Stimulated activated CD8-positive, alpha-beta memory T cell treated with anti-CD3 and anti-CD28 coated beads, Interleukin-7, amount 100 ng/mL, for 24 hours (primary cell): ENCODE measurements at places on chromosomes 3 and 15.

- DNase-seq, result no peak
Observed at GRCh38 chr3:45515999-45516725, 78.4 kb upstream of the LIMD1 start.

- DNase-seq, result no peak
Observed at GRCh38 chr3:156290924-156291271, 170.5 kb downstream of the KCNAB1 start.

- DNase-seq, result no peak
Observed at GRCh38 chr3:20069178-20069532, 28.9 kb downstream of the KAT2B start.

DNA sequence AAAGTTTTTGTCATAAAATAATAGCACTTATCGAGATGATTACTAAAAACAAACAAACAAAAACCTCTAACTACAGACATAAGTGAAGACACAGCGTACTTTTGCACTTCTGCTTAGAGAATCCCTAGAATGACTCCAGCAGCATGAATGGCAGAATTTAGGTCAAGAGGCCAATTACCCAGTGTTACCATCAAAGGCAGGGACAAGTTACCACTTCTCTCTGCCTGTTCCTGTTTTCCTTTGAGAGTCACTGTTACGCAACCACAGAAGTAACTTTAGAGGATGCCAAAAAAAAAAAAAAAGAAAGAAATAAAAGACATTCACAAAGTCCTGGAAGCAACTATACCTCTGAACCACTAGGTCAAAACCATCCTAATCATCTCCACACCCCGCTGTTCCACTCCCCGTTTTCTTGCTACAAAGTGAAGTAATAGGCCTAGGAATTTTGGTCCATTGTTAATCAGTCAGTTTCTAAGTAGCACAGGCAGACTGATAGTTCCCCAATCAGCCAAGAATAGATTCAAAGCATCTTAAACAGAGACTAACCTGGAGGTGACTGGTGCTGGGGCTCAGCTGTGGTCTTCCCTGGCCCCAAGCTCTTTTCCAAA is 41.9 kb downstream of the FMN1 start:
- no peak for DNase-seq

DNA sequence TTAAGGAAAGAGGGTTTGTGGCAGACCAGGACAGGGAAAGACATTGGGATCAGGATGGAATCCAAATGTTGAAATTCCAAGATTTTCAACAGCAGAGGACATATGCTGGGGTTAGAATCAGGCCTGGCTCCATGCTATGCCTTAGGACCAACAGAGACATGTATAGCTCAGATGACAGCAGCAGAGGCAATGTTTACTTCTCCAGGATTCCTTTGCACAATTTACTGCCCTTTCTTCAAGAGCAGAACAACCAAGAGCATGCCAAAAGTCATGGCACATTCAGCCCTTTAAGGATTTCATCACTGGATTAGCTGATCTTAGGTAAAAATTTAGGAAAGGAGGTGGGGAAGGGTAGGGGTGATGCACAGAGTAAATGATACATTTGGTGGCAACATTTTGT is 69.6 kb upstream of the GSK3B start:
- no peak for DNase-seq

GRCh38 chr3:197504641-197505121 is 51.1 kb downstream of the BDH1 start:
- no peak for DNase-seq

DNA sequence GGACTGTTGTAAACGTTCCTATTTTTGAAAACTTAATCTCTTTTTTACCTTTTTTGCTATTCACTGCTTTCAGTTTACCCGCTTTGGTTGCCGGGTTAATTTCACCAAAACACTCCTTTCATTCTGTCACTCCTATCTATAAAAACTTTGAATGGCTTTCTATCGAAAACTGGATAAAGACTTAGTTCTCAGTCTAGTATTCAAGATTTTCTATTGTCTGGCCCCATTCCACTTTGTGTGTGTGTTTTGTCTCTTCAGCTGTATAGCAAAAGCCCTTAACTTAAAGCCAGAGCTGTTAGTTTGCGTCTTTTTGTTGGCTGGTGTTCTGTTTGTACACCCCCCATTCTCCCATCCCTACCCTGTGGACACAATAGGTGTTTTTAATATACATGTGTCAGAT is 7.5 kb downstream of the PIAS1 start:
- no peak for DNase-seq

DNA sequence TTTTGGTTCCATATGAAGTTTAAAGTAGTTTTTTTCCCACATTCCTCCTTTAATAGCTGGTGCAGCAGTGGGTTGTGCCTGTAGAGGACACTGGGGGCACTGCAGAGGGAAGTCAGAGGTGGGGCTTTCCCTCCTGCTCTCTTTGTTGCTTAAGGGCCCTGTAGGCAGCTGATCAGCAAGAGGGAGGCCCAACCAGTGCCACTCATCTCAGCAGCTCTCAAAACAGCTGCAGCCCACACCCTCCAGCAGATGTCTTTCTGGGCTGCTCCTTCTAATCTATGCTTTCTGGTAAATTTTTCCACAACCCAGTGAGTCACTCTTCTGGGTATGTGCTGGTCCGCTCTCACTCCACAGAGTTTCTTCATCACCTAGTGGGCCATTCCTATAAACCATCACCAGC is 263.8 kb downstream of the FEZF2 start:
- DNase-seq, result no peak

DNA sequence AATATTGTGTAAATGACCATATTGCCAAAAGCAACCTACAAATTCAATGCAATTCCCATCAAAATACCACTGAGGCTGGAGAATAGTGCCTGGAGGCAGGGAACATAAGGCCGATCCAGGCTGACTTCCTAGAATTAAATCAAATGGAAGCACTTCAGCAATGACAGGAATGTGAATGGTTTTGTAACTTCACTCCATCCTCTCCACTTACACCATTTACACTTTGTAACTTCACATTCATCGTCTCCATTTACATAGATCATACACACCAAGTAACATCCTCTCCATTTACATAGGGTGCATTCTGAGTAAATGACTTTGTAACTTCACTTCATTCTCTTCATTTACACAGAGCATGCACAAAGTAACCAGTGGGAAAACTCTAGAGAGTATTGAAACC is 11.6 kb downstream of the STRIT1 start:
- no peak for DNase-seq

DNA sequence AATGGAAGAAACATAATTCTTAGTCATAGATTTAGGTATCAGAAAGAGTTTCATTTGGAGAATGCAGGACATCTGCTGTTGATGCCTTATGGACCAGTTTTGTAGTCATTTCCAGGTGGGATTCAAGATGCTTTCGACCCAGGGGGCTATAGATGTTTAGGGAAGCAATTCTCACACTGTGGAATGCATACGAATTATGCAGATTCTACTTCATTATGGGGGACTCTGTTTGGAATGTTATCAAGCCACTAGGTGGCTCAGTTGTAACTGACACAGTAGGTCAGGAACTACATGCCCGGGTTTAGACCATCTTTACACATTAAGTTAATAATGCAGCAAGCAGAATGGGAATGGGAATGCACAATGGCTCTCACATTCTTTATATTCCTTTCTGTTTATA is 1359.8 kb downstream of the ZPLD1 start:
- DNase-seq, result no peak

DNA sequence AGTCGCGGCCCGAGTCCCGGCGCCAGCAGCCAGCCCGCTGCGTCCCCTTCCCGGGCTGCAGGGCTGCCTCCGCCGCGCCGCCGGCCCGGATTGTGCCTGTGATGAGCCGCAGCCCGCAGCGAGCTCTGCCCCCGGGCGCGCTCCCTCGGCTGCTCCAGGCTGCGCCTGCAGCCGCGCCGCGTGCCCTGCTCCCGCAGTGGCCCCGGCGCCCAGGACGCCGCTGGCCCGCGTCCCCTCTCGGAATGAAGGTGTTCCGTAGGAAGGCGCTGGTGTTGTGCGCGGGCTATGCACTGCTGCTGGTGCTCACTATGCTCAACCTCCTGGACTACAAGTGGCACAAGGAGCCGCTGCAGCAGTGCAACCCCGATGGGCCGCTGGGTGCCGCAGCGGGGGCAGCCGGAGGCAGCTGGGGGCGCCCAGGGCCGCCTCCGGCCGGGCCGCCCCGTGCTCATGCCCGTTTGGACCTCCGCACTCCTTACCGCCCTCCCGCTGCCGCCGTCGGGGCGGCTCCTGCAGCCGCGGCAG is 1.2 kb downstream of the CHST2 start:
- no peak for DNase-seq

DNA sequence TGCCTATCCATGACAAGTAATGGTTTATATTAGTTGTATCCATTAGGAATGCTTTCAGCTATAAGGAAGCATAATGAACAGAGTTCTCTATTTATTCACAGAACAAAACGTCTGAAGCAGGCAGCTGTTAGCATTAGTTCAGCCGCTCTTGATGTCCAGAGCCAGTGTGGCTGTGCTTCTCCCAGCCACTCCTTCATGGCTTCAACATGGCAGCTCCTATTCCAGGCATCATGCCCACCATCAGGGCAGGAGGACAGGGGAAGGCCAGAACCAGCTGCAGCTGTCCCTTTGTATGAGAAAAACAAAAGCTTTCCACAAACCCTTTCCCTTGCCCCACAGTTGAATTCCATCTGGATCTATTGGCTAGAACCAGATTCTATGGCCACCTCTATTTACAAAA is 12.9 kb upstream of the SNRK start:
- no peak for DNase-seq

- no peak for DNase-seq
Observed at GRCh38 chr15:67792250-67792942, 32.9 kb upstream of the SKOR1 start.

DNA sequence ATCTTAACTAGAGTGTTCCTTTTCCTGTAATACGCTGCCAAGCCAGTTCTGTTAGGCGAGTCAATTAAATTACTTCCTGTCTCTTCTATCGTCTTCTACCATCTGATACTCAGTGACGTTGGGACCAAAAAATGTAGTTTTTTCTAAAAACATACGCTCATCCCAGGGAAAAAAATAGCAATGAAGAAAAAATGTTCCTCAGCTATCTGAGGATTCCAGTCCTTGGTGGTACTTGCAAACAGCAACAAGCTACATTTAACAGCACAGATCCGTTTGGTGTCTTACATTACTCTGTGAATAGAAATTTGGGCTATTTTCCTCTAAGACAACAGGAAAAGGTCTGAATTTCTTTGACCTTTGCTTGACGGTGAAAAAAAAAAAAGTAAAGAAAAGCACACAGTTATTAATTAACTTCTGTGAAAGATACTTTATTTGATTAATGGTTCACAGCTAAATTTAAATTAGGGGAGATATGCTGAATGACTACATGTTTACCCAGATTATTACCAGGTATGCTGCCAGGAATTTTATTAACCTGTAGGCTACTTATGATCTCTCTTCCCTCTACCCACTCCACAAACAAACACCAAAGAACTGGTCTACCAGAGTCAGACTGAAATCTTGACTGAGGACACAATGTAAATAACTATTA is 254.4 kb upstream of the ZPLD1 start:
- no peak for DNase-seq

GRCh38 chr15:34456658-34457057 is 19.1 kb upstream of the GOLGA8A start:
- DNase-seq, result no peak

DNA sequence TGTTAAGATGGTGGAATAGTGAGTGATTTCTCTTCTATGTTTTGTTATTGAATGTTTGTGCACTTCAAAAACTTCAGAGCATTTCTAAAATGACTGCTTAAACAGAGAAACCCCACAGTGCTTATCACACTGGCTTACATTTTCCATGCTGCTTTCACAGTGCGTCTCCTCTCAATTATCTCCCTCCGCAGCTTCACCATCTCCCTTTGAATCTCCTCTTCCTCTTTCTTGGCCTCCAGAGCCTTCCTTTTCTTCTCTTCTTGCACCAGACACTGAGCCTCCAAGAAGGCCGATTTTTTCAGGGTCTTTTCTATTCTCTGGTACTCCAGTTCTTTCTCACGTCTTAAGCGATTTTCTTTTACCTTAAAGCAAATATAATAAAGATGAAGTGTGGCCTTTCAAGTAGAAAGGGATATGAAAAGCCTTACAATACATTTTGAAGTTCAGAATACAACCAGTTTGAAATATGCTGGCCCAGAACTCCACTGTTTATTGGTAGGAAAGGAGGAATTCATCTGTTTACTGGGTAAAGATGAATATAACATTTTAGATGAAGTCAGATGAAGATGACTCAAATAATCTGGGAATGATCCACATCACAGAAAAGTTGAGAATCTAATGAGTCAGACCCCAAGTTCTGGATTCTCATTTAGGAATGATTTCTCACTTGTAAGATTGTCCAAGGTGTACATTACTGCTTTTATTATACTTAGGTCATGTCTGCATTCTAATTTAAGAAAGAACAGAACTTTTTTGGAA is 21.4 kb downstream of the CCDC191 start:
- no peak for DNase-seq

DNA sequence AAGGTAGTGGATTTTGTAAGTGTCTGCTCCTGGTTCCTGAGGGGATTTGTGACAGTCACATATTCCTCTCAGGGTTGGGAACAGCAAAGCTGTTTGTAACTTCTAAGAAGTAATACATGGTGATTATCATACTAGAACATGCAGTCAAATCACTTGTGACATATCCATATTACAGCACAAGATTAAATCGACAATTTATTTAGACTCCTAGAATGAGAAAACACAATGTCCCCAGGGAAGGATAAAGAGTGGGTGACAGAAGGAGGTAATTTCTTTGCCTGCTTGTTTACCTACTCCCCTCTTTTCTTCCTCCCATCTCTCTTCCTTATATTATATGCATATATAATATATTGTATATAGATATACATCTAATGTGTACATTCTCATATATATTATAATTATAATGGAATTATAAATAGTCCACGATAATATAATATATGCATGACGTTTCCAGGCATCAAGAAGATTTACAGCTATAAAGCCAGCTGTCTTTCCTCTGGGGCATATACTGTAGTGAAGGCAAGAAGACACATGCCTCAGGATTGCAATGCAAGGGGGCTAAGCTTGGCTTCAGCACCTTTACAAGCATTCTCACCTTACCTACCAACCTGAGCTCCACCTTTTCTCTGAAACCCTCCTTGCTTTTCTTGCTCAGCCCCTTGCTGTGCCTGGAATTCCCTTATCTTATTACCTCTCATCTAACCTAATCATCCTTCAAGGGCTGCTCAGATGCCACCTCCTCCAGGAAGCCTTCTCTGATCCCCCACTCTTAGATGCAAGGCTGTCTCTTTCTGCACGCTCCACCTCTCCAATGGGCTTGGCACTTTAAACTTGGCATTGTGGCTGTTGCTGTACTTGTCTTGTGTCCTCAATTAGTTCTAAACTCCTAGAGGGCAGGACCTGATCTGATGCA is 73.1 kb upstream of the PIAS1 start:
- DNase-seq, result no peak

- DNase-seq, result no peak
Observed at GRCh38 chr15:57439128-57440027, 63.1 kb downstream of the CGNL1 start.

DNA sequence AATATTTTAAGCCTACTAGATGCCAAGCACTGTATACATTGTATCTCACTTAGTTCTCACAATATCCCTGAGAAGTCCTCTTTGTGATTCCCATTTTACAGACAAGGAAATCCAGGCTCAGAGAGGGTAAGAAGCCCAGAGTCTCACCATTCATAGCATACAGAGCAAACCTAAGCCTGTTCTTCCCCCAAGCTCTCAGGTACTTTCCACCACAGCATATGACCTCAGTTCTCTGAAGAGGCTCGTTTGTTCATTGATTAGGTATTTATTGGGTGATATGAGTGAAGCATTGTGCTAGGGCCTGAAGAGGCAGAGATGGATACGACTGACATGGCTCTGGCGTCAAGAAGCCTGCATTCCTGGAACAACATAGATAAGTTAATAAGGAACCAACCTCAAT is 310.9 kb upstream of the UMPS start:
- no peak for DNase-seq

GRCh38 chr3:53936347-53936746 is 44.7 kb upstream of the SELENOK start:
- no peak for DNase-seq
